ENCODE measurements at places on chromosomes 3 and 15.

DNA sequence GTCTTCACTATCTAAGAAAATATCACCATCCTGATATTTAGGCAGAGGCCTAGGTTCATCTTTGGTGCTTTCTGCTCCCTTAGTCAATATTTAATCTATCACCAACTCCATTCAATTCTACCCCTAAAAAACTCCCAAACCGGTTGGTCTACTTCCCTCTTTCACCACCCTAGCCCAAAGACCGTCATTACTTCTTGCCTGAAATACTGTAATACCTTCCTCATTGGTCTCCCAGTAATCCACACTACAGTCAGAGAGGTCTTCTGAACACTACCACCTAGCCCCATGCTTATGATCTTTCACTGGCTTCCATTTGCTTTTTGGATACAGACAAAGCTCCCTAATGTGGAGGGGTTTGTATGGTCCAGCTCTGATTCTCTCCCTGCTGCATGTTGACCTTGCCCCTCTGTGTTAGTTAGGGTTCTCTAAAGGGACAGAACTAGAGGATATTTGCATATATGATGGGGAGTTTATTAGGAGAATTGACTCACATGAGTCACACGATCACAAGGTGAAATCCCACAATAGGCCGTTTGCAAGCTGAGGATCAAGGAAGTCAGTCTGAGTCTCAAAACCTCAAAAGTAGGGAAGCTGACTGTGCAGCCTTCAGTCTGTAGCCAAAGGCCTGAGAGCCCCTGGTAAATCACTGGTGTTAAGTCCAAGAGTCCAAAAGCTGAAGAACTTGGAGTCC is 36.4 kb upstream of the ATP2C1 start:
- no peak for DNase-seq

GRCh38 chr3:139260041-139260486 is 83.8 kb upstream of the MRPS22 start:
- no peak for DNase-seq

DNA sequence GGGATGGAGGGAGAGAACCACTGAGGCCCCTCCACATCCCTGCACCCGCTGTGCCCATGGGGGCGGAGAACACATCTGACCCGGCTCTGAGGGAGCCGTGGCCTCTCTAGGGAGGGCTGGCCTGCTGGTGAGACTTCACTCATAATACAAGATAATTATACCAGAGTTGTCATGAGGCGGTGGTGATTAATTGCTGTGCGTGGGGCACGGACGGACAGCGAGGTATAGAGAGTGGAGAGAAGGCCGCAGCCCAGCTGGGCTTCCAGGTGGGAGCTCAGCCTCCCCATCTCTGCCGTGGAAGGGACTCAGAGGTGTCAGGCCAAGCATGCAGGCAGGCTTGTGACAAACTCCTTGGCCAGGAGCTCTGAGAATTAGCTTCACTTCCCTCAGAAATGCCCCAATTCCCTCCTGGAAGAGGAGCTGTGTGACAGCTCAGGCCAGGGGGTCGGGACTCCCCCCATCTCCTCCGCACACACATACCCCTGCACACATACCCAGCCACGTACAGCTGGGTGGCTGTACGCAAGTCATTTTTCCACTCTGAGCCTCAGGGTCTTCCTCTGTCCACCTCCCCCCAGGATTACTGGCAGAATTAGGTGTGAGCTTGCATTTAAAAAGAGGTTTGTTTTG is 6.0 kb upstream of the GATA2 start:
- no peak for DNase-seq

- DNase-seq: no peak
These were observed 227.5 kb upstream of the COL8A1 start for GRCh38 chr3:99410789-99411311.

- no peak for DNase-seq
These were observed 154.0 kb upstream of the PTPRG start for GRCh38 chr3:61407397-61407796.

- no peak for DNase-seq
These were observed 84.4 kb downstream of the THSD4 start for GRCh38 chr15:71199384-71200351.

DNA sequence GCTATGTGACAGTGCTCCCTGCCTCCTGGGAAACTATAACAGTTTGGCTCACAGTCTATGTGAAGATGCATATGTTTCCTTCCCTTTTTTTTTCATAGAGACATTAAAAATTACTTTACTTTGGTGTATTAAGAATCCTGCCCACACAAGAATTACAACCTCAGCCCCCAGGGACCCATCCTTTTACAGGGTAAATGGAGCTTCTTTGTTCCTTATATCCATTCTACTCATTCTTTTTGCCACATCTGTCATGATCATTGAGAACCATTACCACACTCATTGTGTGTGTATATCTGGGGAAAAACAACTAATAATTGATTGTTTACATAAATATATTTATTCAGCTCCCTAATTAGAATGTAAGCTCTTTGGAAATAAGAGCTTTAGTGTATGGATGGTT is 157.4 kb downstream of the SSR3 start:
- DNase-seq: no peak

GRCh38 chr3:19954676-19955075 is 7.8 kb downstream of the RAB5A start:
- no peak for DNase-seq

DNA sequence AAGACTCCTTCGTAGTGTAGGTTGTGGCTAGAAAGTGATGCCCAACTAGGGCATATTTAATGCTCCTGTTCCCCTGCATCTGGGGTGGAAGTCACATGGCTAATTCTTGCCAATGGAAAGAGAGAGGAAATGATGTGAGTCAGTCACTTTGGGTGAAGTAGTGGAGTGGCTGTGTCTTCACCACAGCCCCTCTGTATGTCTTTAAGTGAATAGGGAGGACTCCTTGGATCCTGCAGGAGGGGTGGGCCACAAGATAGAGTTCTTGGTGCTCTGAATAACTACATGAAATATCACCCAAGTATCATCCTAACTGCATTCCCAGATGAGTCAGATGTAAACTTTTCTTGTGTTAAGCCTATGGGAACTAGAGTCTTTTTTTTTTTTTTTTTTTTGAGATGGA is 17.8 kb upstream of the MB21D2 start:
- no peak for DNase-seq

GRCh38 chr15:38994310-38994709 is 429.7 kb upstream of the RASGRP1 start:
- no peak for DNase-seq

- DNase-seq: no peak
These were observed 21.2 kb downstream of the PRKAR2A start for GRCh38 chr3:48826451-48826850.

- no peak for DNase-seq
These were observed 35.5 kb upstream of the CCR2 start for GRCh38 chr3:46318207-46318927.

GRCh38 chr3:102885289-102885688 is 450.5 kb downstream of the ZPLD1 start:
- no peak for DNase-seq

GRCh38 chr15:40618023-40618422 is 24.0 kb downstream of the KNL1 start:
- no peak for DNase-seq

DNA sequence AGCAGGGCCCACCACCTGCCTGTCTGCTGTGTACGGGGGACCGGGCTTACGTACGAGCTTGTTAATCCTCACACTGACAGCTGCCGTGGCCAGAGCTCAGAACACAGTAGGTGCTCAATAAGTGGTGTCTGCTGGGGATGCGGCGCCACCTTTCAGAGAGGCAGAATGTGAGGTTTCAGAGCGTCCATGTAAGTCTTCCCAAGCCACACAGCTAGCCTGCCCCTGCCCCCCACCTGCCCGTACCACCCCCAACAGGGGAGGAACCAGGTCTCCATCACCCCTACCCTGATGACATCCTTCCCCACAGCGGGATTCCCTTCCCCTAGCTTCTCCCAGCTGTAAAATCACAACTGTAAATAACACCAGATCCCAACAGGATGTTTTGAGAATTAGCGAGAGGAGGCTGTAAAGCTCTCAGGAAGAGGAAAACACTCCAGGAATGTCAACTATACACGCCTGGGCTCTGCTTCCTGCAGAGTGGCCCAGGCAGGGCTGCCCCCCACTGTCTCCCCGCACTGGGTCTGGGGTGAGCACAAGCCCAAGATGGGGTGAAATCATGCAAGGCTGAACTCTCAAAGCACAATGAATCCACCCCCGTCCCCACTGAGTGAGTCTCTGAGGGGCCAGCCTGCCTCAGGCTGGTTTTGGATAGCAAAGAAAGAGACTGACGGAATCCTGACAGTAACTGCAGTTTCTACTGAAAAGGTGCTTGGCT is 250.1 kb upstream of the LYSMD4 start:
- DNase-seq: no peak

GRCh38 chr3:124937049-124937448 is 2.5 kb upstream of the MUC13 start:
- no peak for DNase-seq

- no peak for DNase-seq
These were observed 45.6 kb downstream of the CDAN1 start for GRCh38 chr15:42691308-42691707.
